ENCODE measurements at places on chromosomes 7 and 10.
A peak's percentile ranks its signal among the peaks of the same experiment; 100 is the strongest.

DNA sequence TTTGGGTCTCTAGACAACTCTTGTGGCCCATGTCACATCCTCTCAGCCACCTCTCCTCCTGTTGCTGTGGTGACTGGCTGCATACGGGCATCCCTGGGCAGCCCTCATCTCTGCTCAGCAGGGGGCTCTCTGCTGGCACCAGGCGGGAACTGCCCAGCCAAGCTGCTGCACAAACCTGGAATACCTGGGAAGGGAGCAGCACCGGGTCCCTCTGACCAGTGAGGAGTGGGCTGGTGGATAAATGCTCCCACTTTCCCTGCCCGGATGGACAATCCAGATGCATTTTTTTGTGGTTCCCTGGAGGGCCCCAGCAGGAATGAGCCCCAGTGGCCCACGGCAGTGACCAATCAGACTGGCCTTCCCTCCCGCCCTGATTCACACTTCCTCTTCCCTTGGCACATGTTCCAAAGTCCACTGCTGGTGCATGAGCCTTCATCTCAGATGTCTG, 21.9 kb downstream of the GRID1 start:
- no peak for DNase-seq

GRCh38 chr10:14179251-14179650, 151.5 kb downstream of the FRMD4A start:
- no peak for DNase-seq

GRCh38 chr7:31122649-31123058, 70.5 kb downstream of the ADCYAP1R1 start:
- DNase-seq: peak; percentile 84

GRCh38 chr10:61763778-61764177, 101.0 kb downstream of the CABCOCO1 start:
- no peak for DNase-seq

- no peak for DNase-seq
These were observed 17.8 kb upstream of the CPXM2 start for GRCh38 chr10:123909426-123909825.

DNA sequence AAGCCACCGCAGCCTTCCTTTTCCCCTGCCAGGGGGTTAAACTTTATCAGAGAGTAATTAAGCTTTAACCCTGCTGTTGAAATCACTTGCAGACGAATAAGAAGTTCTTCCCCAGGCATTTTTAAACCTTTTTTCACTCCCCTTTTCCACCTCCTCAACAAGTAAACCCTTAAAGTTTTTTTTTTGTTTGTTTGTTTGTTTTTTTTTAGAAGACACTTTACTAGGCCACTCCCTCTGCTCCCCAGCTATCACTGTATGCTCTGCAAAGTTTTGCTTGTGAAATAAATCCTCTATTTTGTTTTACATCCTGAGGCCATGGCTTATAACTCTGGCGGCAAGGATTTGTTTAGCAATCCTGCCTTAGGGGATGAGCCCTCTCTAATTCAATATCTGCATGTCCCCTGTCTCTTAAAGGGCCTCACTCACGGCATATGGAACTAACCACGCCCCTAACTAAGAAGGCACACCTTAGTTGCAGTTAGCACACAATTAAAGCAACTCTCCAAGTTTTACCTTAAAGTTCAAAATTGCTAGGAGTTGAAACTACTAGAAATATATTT, 1354.7 kb upstream of the LRRTM3 start:
- peak; percentile 37 for DNase-seq

DNA sequence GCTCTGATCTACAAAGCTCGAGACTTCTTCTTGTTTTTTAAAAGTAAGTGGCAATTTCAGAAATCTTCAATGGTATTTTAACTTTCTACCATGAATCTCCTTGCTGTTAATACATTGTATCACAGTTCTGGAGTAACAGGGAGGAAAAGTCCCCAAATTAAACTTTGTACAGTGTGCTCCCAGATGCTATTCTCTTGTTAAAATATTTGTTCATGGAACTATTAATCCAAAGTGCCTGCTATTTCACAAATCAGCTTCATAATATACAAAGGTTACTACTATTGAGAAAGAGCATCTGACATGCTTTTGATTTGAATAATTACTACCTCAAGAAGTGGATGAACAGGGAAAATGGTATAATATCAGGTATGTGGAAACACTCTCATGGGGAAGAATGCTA, 36.6 kb downstream of the SIRT1 start:
- no peak for DNase-seq

- no peak for DNase-seq
These were observed 260.7 kb downstream of the BMPER start for GRCh38 chr7:34165927-34166550.
